ENCODE measurements at places on chromosomes 4 and X. TPM values are rescaled to one million over a fixed set of nuclear protein-coding genes. Genes with fewer than 3 reads are reported as not detected.

GRCh38 chrX:42385730-42386129 is 392.2 kb downstream of the PPP1R2C start:
- no peak for DNase-seq
- H3K4me3 ChIP-seq, result no peak overlapping the region
- no peak overlapping the region for H3K27ac ChIP-seq
- no peaks in the 10 kb centered on the region for H3K36me3 ChIP-seq

DNA sequence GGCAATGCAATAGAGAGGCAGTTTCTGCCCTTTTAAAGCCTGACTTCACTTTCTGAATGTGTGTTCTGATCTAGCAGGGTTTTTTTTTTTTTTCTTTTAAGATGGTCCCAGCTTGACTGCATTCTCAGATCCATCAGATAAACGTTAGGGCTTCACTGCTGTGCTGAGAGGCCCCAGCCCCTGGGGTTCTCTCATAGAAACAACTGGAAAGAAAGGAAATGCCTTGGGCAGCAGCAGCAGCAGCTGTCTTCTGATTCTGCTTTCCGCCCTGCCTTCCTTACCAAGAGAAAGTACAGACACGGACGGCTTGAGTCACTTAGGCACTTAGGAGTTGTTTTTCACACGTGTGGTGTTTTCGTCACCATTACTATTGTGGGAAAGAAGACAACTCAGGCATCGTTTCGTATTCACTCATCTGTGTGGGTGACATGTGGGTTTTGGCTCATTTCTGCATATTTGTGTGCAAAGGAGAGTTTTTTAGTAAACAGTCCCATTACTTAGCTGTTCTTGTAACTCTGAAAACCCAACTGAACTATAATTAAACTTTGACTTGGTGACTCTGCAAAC is 172.0 kb downstream of the PTTG2 start:
- DNase-seq, result peak; percentile 48
- peaks cover 35% of the 10 kb centered on the region for H3K27me3 ChIP-seq
- H3K4me3 ChIP-seq, result no peak overlapping the region
- H3K27ac ChIP-seq, result 0 out of 2 replicates have a peak overlapping the region, but pooled peaks have one; percentile 21
- 0 out of 2 replicates have a peak, but pooled peaks cover 6% of the 10 kb centered on the region for H3K36me3 ChIP-seq

CENPVL2 gene
- 5.2 TPM for total RNA-seq

VSIG4 gene
- not detected for total RNA-seq

All from GM23338 (cell line).